ENCODE measurements at places on chromosomes 3 and 15.

DNA sequence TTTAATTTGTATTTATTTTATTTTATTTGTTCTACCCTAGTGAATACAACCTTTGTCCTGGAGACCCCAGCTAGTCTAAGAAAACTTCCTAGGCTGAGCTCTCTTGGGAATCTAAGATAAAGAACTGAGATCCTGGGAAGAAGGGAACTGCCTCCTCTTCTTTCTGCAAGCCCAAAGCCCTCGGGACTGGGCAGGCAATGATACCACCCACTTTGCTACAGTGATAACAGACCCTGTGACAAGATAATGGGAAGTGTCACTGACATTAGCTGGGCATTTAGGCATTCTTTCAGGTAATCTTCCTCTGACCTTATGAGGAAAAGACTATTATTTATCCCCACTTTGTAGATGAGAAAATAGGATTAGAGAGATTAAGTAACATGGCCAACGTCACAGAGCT is 15.1 kb downstream of the TYRO3 start:
- DNase-seq, result no peak
- no peaks in the 10 kb centered on the region for H3K4me1 ChIP-seq
- H3K27ac ChIP-seq, result no peak overlapping the region
- H3K27me3 ChIP-seq, result no peaks in the 10 kb centered on the region

- H3K4me1 ChIP-seq, result peaks cover 2% of the 10 kb centered on the region
- DNase-seq, result peak; percentile 41
- no peak overlapping the region for H3K4me3 ChIP-seq
Measured at GRCh38 chr3:46862369-46863025, 747 bp downstream of the MYL3 start.

DNA sequence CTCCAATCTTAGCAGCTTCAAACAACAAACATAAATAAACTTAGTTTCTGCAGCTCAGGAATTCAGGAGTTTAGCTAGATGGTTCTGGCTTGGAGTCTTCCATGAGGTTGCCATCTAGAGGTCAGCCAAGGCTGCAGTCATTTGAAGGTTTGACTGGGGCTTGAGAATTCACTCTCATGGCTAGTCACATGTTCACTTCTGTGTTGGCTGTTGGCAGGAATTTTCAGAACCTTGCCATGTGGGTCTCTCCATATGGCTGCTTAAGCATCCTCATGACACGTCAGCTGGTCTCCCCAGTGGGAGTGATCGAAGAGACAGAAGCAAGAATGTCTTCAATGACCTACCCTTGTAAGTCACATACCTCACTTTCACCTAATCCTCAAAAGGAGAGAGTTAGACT is 269.2 kb upstream of the CNTN3 start:
- no peaks in the 10 kb centered on the region for H3K27me3 ChIP-seq
- H3K36me3 ChIP-seq, result no peaks in the 10 kb centered on the region
- no peak overlapping the region for H3K4me3 ChIP-seq
- H3K4me1 ChIP-seq, result no peaks in the 10 kb centered on the region
- no peak for DNase-seq

DNA sequence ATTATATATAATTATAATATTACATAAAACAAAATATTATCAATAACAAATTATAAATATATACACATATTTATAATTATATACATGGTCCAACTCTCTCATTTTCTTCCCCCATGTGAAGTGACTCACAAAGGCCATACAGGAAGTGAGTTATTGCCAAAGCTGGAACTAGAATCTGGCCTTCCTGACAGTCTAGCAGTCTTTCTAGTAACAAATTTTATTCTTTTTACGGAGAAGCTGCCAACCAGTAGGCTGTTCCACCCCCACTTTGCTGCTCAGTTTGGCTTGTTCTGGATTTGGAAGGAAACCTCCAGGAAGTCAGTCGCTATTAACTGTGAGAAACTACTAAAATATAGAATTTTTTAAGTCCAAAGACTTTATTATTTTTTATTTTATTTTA is 79.6 kb downstream of the DHX36 start:
- H3K27ac ChIP-seq, result no peak overlapping the region
- H3K36me3 ChIP-seq, result peaks cover 18% of the 10 kb centered on the region
- peaks cover 3% of the 10 kb centered on the region for H3K27me3 ChIP-seq
- no peaks in the 10 kb centered on the region for H3K4me1 ChIP-seq
- H3K4me3 ChIP-seq, result no peak overlapping the region

GRCh38 chr15:67852418-67852817 is 12.6 kb upstream of the RNU6-1 start:
- H3K4me3 ChIP-seq, result no peak overlapping the region
- no peaks in the 10 kb centered on the region for H3K4me1 ChIP-seq
- H3K27ac ChIP-seq, result no peak overlapping the region
- no peak for DNase-seq

DNA sequence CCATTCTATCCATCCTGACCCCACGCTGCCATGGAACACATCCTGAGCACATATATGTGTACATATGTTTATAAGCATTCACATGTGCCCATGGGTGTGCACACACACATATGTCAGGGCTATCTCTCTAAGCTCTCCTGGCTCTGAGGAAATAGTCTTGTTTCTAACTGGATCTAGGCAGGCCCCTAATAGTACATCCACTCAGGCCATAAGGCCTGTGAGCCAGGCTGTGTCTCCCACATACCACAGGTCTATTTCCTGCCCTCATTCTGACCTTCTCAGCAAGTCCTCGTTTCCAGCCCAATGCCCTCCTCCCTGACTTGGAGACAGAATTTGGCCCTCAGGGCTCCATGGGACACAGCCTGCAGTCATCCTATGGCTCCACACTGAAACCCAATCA is 284.8 kb upstream of the CTNNB1 start:
- no peaks in the 10 kb centered on the region for H3K36me3 ChIP-seq
- H3K4me3 ChIP-seq, result no peak overlapping the region
- DNase-seq, result no peak
- no peaks in the 10 kb centered on the region for H3K4me1 ChIP-seq

- H3K27ac ChIP-seq, result no peak overlapping the region
- no peaks in the 10 kb centered on the region for H3K27me3 ChIP-seq
- no peak for DNase-seq
- H3K4me1 ChIP-seq, result no peaks in the 10 kb centered on the region
Measured at GRCh38 chr15:39684233-39684632, 98.4 kb downstream of the FSIP1 start.

All from naive thymus-derived CD8-positive, alpha-beta T cell (primary cell).